ENCODE measurements at places on chromosomes 5 and 9. TPM values are rescaled to one million over a fixed set of nuclear protein-coding genes. Genes with fewer than 3 reads are reported as not detected.

GRCh38 chr5:140018096-140018481 lies 25.0 kb downstream of the NRG2 start:
- DNase-seq, result no peak

DNA sequence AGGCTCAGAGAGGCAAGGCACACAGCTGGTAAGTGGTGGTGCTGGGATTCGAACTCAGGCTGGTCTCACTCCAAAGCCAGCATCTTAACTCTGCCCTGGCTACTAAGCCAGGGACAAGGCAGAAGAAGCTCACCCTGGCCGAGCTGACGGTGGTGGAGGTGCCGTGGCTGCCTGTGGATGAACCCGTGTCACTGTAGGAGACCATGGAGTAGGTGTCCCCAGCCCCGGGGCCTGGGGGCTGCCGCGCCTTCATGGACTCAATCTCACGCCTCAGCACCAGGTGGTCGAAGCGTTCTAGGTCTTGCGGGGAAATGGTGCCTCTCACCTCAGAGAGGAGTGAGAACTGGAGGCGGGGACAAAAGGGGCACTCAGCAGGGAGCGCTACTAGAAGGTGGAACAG lies 35.4 kb upstream of the AKNA start:
- no peak for DNase-seq

DNA sequence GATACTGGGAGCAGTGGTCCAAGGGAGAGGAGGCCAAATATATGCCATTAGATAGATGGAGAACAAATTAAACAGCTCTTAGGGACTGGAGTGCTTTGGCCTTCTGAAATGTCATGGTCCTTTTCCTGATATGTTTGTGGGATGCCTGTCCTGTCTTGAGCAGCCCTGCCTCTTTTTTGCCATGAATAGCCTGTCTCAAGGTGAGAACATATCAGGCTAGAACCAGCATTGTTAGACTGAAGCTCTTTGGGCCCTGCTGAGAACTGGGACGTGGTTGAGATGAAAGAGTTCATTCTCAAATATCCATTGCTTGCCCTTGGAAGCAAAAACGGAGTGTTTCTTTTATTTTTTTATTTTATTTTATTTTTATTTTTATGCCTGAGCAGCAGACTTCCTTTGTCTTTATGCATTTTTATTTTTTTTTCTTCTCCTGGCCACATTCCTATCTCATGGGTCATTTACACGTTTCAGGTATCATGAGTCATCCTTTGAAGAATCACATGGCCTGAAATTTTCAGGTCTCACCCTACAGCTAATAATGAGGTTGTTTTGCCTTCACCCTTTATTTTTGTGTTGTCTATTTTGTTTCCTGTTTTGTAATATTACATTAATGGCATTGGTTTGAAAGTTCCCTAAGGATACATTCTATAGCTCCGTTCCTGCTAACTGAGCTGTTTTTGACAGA lies 371.4 kb downstream of the PSAT1 start:
- DNase-seq, result no peak

DNA sequence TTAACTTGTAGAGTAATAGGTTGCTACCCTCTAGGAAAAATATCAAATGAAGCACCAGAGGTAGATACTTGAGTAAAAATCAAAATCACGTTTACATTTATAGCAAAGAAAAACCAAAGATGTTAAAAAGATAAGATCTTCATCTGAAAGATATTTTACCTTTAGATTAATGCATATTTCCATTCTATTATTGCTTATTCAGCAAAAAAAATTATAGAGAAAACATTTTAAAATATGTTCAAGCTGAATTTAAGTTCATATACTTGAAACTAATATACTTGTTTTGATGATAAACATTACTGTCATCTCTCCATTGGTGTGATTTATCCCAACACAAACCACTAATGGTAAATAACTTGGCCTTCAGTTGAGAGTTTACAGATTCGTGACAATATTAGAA lies 422.3 kb downstream of the CAAP1 start:
- no peak for DNase-seq

- DNase-seq, result no peak
These were observed 7.8 kb upstream of the KCNIP1 start for GRCh38 chr5:170495825-170496661.

- no peak for DNase-seq
These were observed 139.6 kb downstream of the CMYA5 start for GRCh38 chr5:79829260-79829659.

GRCh38 chr9:109118808-109119438 lies 824 bp downstream of the TMEM245 start:
- DNase-seq, result peak; percentile 76

DNA sequence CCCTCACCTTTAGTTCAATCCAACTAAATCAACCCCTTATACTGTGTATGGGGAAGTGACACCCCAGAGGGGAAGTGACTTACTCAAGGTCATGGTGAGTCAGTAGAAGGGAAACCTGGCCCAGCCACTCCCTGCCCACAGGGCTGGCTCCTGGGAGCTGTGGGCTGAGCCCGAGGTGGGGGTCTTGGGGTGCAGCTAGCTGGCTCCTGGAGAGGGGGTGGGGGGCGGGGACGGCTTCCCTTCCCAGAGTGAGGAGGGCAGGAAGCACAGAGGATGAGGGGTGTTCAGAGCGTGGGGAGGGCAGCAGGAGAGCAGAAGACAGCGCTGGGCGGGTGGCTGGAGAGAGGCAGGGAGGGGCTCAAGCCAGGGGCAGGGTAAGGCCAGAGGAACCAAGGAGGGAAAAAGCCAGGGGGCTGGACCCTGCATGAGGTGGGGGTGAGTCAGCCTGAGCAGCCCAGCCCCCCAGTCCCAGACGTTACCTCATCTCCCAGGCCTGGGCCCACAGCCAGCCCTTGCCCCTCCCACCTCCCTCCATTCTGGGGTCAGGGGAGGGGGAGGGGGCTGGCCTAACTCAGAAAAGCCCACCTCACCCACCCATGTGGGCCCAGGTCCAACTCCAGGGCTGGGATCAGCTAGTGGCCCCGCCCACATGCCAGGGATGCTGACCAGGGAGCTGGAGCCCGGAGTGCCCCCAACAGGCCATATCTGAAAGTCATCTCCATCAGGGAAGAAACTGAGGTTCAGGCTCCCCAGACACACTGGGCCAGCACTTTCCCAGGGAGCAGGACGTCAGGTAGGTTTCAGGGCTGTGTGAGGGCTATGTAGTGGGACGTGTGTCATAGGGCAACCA lies 2.8 kb downstream of the PDLIM7 start:
- DNase-seq, result peak; percentile 73

- peak; percentile 72 for DNase-seq
These were observed 113.8 kb downstream of the TMC1 start for GRCh38 chr9:72635197-72635596.

DNA sequence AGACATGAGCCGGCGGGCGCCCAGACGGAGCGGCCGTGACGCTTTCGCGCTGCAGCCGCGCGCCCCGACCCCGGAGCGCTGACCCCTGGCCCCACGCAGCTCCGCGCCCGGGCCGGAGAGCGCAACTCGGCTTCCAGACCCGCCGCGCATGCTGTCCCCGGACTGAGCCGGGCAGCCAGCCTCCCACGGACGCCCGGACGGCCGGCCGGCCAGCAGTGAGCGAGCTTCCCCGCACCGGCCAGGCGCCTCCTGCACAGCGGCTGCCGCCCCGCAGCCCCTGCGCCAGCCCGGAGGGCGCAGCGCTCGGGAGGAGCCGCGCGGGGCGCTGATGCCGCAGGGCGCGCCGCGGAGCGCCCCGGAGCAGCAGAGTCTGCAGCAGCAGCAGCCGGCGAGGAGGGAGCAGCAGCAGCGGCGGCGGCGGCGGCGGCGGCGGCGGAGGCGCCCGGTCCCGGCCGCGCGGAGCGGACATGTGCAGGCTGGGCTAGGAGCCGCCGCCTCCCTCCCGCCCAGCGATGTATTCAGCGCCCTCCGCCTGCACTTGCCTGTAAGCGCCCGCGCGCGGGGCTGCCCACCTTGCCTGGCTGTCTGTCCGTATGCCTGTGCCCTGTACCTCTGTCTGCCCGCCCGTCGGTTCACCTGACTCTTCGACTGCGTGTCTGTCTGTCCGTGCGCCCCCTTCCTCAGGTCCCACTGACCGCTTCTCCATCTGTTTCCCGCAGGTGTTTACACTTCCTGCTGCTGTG lies 412 bp downstream of the FGF18 start:
- peak; percentile 79 for DNase-seq

GRCh38 chr5:162496100-162496808 lies 428.7 kb downstream of the GABRG2 start:
- no peak for DNase-seq

GRCh38 chr9:133845440-133845839 lies 107.3 kb upstream of the SARDH start:
- DNase-seq, result no peak

DNA sequence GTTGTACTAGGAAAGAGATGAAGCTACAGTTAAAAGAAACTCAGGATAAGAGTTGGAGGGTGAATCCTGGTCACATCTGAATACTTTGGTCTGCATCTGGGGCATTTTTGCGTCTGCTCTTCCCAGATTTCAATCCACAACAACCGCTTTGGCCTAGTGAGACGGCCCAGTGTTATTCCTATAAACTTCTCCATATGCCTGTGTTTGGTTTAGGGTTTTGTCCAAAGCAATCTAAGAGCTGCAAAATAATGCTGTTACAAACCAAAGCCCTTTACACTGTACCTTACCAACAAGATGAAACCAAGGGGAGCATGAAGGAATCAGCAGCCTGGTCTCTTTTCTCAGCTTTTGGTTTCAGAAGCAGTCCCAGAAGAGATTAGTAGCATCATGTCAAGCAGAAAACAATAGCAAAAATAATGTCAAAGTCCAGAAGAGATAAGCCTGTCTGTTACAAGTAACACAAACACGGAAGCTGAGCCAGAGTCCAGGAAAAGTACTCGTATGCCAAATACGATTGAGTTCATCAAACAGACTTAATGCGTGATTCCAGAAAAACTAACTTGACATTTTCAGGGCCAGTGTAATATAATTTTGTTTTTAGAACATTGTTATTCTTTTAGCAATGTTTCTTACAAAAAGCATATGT lies 379.9 kb upstream of the ACO1 start:
- no peak for DNase-seq

DNA sequence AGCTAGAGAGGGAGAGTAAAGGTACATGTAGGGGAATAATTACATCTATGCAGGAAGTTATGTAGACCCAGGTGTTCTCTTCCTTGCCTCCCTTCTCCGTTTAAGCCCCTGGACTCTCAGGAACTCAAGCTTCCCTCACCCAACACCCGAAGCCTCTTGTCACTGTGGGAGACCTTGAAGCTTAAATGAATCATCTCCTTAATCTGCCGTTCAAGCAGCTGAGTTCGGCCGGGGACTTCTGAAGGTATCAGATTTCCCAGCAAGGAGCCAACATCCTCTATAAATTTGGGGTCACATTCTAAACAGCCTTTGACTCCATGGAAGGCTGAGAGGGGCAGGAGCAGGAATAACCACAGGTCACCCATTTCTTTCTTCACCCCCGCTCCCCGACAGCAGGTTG lies 412 bp downstream of the IZUMO3 start:
- no peak for DNase-seq

DNA sequence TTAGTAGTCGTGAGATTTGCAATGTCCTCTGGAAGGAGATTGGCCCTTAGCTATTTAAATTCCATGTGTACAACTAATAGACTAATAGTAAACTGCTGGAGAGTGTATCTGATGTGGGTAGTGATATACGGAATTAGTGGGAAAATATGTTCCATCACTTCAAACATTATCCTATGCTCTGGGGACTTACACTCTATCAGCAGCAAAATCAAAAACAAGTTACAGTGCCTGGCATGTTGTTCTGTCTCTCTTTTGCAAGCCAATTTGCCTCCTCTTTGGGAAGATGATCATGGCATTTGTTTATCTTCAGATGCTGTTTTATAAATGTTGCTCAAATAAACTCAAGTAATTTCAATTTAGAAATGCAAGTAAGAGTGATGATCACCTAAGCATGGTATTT lies 311.9 kb upstream of the ACO1 start:
- no peak for DNase-seq

DNA sequence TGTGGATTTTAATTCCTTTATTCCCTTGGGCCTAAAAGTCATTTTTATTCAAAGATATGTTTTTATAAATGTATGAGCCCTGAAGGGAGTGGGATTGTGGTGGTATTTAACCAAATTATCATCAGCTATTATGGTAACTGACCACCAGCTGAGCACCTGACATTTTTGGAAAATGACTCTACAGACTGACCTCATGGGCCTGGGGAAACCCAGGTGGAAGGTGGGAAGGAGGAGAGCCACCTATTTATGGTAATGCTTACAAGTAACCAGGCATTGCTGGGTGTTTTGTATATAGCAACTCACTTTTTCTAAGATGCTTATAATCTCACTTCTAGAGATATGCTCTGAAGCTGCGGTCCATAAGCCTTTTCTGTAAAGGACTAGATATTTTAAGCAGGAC lies 22.3 kb upstream of the NFIB start:
- DNase-seq, result no peak

DNA sequence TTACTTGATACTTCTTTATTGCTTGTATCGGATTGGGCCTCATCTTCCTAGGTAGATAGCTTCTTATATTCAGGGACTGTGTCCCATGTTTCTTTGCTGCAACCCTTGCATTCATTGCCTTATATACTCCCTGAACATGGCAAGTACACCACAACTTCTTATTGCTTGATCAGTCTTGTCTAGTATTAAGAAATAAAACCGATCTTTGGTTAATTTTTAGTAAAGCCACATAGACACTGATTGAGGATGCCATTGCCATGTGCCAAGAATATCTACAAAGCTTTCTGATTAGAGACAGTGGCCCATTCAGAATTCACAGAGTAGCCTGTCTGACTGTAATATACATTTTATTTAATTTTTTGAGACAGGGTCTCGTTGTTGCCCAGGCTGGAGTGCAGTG lies 34.7 kb upstream of the ANKRD55 start:
- DNase-seq, result no peak

DNA sequence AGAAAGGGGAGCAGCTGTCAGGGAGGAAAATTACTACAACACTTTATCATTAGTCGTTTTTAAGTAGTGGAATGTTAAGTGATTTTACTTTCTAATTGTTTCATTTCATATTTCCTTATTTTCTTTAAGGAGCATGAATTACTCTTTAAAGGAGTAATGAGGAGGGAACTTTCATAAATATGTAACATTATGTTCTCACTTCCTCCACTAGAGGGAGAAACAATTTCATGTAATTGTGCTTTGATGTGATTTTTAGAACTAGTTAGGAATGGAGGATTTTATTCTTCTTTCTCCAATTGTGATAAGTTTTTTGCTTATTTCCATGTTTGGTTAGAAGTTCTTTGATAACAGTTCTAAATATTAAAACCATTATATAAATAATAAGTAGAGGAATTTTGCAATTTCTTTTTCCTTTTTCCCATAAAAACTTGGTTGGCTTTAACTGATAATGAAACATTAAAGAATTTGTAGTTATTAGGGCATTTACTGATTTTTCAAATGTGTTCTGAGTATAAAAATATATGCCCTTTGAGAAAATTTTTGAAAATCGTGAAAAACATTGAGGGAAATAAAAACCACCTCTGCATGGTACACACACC lies 25.6 kb downstream of the CEP78 start:
- DNase-seq, result no peak

The ARL14EPL gene
- total RNA-seq, result not detected

The ROPN1L gene
- not detected for total RNA-seq

The FAM78A gene
- 51.6 TPM for total RNA-seq

The IL33 gene
- not detected for total RNA-seq

The KIF4B gene
- total RNA-seq, result 0.07 TPM

The ZCCHC7 gene
- 25.3 TPM for total RNA-seq

Measured in activated CD4-positive, alpha-beta T cell treated with anti-CD3 and anti-CD28 coated beads, Interleukin-2, amount 10 ng/mL, durations not matched to agents 24 days and 14 days (primary cell).